Karpas-422 (cell line): ENCODE measurements at places on chromosomes 3 and 15.

DNA sequence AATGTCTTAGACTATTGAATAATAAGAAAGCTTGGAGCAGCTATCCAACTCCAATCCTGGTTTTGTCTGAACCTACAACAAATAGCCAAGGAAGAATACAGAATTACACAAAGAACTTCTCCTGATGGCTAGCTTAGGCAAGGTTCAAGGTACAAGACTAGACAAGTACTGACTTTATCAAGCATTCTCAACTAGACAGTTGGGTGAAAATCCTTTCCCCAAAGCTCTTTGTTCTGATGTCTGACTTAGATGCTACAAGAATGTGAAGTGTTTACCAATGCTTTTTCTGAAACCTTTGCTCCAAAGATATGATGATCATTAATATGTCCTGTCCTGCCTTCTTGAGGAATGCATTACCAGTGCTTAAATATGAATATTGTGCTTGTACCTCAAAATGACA is 113.8 kb downstream of the ANXA2 start:
- no peak overlapping the region for H3K27ac ChIP-seq
- H3K36me3 ChIP-seq: no peaks in the 10 kb centered on the region
- DNase-seq: no peak
- no peaks in the 10 kb centered on the region for H3K27me3 ChIP-seq

DNA sequence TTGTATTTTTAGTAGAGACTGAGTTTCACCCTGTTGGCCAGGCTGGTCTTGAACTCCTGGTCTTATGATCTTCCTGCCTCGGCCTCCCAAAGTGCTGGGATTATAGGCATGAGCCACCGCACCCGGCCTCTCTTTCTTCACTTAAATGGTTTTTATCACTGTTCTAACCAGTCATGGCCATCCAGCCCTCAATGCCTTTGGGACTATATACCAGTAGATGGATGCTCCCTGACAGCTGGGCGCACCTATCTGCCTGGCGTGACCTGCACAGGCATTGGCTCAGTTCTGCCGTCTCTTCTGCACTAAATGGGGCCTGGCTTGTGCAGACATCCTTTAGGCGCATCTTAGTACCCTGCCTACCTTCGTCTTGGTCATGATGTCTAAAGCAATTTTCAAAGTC is 233.4 kb downstream of the ADAMTS17 start:
- H3K27me3 ChIP-seq: no peaks in the 10 kb centered on the region
- H3K27ac ChIP-seq: no peak overlapping the region
- no peak overlapping the region for H3K4me3 ChIP-seq
- DNase-seq: no peak

DNA sequence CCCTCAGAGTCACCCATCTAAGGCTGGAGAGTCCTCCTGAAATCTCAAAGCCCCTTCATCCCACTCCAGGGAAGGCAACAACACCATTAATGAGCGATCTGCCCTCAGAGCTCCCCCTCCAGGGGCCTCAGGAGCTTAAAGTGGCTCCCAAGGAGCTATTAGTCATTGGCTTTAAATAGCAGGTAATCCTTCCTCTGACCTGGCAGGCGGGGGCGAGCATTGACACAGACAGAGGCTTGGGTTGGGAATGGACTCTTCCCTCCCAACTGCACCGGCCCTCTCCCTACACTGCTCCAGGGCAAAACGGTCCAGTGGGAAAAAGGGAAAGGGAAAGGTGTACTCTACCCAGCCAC is 1.4 kb downstream of the MFGE8 start:
- H3K4me3 ChIP-seq: no peak overlapping the region
- no peaks in the 10 kb centered on the region for H3K27me3 ChIP-seq
- peaks cover 13% of the 10 kb centered on the region for H3K4me1 ChIP-seq

DNA sequence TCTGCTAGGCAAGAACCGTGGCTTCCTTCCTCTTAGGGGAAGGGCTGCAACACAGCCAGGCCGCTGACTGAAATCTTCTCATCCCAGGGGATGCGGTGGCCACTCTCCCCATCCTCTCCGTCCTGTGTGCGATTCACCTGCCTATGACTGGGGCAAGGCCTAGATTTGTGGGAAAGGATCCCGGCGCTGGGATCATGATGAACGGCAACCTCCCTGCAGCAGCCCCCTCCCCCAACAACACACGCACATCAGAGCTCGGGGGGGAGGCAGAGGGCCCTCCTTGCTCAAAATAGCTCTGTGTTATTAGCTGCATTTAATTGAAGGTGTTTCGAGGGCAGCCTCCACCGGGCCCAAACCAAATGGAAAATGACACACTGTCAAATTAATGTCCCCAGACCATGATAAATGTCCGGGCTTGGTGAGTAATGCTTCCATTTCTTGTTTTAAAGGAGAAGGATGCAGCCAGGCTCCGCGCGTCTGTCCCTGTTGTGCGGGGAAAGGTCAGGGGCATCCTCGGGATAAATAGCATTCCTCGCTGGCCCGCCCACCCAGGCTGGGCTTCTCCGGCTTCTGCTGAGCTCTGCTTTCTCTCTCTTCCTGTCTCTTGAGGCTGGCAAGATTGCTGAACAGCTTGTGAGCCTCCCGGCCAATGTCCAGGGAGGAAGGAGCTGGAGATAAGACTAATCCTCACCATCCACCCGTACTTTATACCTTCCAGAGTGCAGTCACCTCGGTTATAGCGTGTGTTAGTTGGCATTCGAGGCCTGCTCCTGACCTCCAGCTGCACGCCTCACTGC is 56.4 kb upstream of the TLE3 start:
- H3K36me3 ChIP-seq: no peaks in the 10 kb centered on the region
- DNase-seq: no peak
- no peak overlapping the region for H3K4me3 ChIP-seq
- no peaks in the 10 kb centered on the region for H3K4me1 ChIP-seq
- no peaks in the 10 kb centered on the region for H3K27me3 ChIP-seq

DNA sequence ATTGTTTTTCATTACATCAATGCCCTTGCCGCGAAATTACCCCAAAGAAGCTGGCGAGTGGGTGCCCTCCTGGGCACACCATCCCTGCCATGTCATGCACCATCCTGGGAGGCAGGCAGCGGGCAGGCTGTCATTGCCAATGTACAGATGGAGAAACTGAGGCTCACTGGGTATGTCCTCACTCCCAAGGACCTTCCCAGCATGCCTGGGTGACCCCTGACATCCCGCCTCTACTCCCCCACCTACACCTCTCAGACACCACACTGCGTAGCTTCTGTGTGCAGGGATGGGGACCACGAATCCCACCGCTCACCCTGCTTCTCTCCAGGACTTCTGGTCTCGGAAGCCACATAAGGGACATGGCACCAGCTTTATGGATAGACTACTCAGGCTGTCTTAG is 41.0 kb upstream of the SLC41A3 start:
- H3K27ac ChIP-seq: no peak overlapping the region
- H3K4me3 ChIP-seq: no peak overlapping the region
- H3K36me3 ChIP-seq: no peaks in the 10 kb centered on the region
- H3K4me1 ChIP-seq: no peaks in the 10 kb centered on the region
- H3K27me3 ChIP-seq: no peaks in the 10 kb centered on the region
- no peak for DNase-seq

GRCh38 chr15:71891026-71891425 is 80.7 kb downstream of the NR2E3 start:
- H3K4me1 ChIP-seq: peaks cover 19% of the 10 kb centered on the region
- no peaks in the 10 kb centered on the region for H3K27me3 ChIP-seq
- H3K27ac ChIP-seq: no peak overlapping the region
- peaks cover 52% of the 10 kb centered on the region for H3K36me3 ChIP-seq

DNA sequence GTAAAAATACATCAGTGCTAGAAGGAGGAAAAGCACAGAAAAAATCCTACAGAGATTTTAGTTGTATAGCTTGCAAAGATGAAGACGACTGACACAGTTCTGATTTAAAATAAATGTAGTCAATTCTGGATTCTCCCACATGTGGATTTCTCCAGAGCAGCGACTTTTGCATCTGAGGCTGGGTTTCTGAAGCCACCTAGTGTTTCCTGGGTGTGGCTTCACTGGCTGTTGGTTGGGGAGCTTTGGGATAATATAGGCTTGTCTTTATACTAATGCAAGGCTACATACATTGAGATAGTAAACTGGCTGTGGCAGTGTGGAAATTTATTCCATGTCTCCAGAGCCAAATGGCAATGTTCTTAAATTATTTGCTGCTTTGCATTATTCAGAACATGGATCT is 158.1 kb upstream of the FEZF2 start:
- no peak overlapping the region for H3K4me3 ChIP-seq
- no peaks in the 10 kb centered on the region for H3K4me1 ChIP-seq
- no peaks in the 10 kb centered on the region for H3K36me3 ChIP-seq
- DNase-seq: no peak
- H3K27ac ChIP-seq: no peak overlapping the region
- no peaks in the 10 kb centered on the region for H3K27me3 ChIP-seq

DNA sequence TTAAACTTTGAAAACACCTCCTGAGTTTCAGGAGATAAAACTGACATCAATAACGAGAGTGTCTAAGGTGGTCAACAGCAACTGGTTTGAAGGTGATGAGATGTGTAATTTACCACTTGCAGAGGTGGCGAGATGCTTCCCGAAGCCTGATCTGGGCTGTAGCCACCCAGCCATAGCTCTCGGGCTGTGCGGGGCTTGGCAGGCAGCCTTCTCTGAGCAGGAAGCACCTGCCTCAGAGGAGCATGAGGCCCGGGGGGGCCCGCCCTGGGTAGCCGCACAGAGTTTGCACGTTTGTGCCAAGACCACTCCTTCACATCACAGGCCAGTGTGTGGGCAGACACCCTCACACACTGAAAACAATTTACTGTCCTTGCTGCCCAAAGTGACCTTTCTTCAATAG is 220.3 kb downstream of the CACNA2D3 start:
- DNase-seq: no peak
- H3K27me3 ChIP-seq: no peaks in the 10 kb centered on the region
- H3K27ac ChIP-seq: no peak overlapping the region

DNA sequence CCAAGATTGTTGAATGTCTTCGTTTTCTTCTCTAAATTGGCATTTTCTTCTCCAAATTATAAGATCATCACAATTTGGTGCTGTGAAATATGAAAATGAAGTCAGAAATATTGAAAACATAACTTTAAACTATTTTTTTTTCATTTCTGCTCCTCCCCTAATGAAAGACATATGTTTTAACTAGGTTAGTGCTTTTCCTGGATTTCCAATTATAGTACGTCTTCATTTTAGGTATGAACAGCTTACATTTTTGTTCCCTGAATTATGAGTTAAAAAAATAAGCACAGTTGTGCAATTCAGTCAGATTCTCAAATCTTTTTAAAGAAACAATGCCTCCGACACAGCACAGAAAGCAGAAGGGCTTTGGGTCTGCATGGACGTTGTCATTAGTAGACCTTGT is 83.5 kb upstream of the CFAP20DC start:
- no peak overlapping the region for H3K4me3 ChIP-seq
- DNase-seq: no peak
- no peaks in the 10 kb centered on the region for H3K27me3 ChIP-seq
- H3K27ac ChIP-seq: no peak overlapping the region
- H3K4me1 ChIP-seq: no peaks in the 10 kb centered on the region

GRCh38 chr3:125139386-125139785 is 73.2 kb downstream of the SLC12A8 start:
- H3K36me3 ChIP-seq: no peaks in the 10 kb centered on the region
- no peak for DNase-seq
- 0 out of 2 replicates have a peak overlapping the region, but pooled peaks have one; percentile 17 for H3K27ac ChIP-seq
- no peak overlapping the region for H3K4me3 ChIP-seq

GRCh38 chr3:116483135-116483534 is 37.8 kb upstream of the LSAMP start:
- no peaks in the 10 kb centered on the region for H3K36me3 ChIP-seq
- H3K27ac ChIP-seq: no peak overlapping the region
- no peak overlapping the region for H3K4me3 ChIP-seq
- DNase-seq: no peak
- no peaks in the 10 kb centered on the region for H3K4me1 ChIP-seq

DNA sequence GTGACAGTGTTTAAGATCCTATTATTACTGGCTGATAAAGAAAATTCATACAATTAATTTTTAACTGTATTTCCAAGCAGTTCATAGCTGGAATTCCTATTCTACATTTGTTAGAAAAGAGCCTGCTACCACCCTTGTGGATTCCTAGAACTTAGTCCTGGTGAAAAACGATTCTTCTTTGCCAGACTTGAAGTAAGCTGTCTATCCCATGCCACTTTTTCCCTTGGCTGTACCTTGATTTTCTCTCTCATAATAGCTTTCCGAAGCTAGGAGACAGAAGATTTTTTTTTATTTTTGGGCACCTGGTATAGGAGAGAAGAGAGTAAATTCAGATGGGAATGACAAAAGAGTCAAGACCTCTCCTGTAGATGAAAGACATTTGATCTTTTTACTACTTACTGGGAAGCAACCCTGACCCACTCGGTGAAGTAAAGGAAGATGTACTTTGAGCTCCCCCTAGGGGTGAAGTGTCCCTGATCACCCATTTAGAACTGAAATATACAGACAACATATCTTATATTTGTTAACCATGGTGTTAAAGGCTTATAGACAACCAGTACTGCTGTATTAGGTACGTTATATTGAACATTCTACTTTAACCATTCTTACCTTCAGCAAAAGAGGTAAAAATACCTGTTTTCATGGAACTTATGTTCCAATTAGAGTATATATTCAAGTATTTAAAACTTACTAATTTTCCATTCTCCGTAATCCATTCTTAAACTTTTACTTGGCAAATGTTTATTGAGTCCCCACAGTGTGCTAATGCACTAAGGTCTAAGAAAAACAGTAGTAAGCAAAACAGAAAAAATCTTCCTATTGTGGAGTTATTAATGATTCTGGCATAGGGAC is 36.2 kb upstream of the C3orf38 start:
- H3K4me1 ChIP-seq: peaks cover 11% of the 10 kb centered on the region
- peak; percentile 91 for DNase-seq
- peaks cover 21% of the 10 kb centered on the region for H3K36me3 ChIP-seq
- no peak overlapping the region for H3K27ac ChIP-seq
- H3K27me3 ChIP-seq: no peaks in the 10 kb centered on the region
- H3K4me3 ChIP-seq: no peak overlapping the region

- no peak overlapping the region for H3K4me3 ChIP-seq
- peaks cover 5% of the 10 kb centered on the region; the same call in 1 of the 2 replicates for H3K4me1 ChIP-seq
- no peaks in the 10 kb centered on the region for H3K36me3 ChIP-seq
- H3K27me3 ChIP-seq: no peaks in the 10 kb centered on the region
Observed at GRCh38 chr3:23421811-23422516, 218.8 kb downstream of the UBE2E2 start.

DNA sequence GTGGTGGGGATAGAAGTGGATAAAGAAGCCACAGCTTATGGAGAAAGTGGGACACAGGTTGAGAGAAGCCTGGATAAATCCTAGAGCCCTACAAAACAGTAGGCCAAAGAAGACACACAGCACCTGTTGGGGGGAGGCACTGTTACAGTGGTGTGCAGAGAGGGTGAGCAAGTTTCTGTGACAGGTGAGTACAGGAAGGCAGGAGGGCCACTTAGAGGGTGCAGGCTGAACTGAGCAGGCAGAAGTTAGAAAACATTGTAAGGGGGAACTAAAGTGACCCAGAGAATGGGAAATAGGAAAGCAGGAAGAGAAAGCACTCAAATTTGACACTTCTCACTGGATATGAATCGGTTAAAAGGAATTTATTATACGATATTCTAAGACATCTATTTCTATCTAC is 146.1 kb upstream of the TMCO5A start:
- H3K27me3 ChIP-seq: no peaks in the 10 kb centered on the region
- H3K36me3 ChIP-seq: no peaks in the 10 kb centered on the region
